RWPE2 (cell line): ENCODE measurements at places on chromosomes 5 and 9.

DNA sequence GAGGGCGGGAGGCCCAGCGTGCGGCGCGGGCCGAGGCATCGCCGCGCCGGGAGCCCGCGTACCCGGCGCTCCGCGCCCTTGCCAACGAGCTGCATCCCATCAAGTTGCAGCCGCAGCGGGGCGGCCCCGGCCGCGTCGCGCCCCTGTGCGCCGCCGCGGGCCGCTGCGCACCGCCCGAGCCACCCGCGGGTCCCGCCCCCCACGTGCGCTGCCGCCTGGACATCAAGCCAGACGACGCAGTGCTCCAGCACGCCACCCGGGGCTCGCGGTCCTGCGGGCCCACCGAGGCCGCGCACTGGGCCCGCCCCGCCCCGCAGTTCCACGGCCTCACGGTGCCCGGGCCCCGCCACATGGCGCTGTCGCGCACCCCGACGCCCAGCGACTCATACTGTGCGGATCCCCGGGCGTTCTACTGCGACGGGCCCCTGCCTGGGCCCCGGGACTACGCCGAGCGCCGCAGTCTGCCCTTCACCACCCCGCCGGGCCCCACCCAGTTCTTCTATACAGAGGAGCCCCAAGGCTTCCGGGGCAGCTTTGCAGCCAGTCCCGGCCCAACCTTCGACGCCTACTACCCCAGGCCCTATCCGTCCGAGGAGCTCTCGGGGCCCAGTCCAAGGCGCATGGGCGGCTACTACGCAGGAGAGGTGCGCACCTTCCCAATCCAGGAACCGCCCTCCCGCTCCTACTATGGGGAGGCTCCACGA lies 2.6 kb downstream of the AJM1 start:
- no peak for DNase-seq

DNA sequence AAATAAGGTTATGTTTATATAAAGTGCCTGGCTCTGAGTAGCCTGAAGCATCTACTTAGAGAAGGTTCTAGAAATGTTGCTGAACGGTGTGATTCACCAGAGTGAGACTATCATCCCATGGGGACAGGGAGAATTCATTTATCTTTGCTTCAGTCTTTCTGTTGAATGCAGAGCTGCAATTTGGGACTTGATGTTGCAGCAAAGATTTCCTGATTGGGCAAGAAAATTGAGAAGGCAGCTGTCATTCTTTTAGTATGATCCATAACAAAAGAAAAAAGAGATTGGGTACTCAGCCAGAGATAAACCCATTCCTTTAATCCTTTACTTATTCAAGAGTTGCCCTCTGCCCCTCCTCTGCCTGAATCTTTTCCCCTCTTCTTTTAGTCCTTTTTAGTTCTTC lies 456.3 kb upstream of the WWC1 start:
- no peak for DNase-seq

DNA sequence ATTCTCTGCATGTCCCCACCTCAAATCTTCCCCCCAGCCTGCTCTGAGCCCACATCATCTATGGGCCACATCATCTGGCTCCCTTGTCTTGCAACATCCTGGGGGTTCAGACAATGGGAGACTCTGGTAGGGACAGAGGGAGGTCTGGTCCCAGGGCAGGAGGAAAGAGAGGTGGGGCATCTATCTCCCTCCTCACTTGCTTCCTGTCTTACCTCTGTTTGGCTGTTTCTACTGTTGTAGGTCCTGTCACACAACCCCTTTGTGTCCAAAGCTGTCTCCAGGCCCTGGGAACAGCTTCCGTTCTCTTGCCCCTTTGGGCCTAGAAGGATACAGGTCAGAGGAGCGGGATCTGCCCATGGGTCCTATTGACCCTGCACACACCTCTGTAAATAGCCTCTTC lies 227.2 kb downstream of the NSG2 start:
- DNase-seq = no peak

GRCh38 chr5:96066386-96066719 lies 104.7 kb upstream of the ELL2 start:
- DNase-seq = no peak

DNA sequence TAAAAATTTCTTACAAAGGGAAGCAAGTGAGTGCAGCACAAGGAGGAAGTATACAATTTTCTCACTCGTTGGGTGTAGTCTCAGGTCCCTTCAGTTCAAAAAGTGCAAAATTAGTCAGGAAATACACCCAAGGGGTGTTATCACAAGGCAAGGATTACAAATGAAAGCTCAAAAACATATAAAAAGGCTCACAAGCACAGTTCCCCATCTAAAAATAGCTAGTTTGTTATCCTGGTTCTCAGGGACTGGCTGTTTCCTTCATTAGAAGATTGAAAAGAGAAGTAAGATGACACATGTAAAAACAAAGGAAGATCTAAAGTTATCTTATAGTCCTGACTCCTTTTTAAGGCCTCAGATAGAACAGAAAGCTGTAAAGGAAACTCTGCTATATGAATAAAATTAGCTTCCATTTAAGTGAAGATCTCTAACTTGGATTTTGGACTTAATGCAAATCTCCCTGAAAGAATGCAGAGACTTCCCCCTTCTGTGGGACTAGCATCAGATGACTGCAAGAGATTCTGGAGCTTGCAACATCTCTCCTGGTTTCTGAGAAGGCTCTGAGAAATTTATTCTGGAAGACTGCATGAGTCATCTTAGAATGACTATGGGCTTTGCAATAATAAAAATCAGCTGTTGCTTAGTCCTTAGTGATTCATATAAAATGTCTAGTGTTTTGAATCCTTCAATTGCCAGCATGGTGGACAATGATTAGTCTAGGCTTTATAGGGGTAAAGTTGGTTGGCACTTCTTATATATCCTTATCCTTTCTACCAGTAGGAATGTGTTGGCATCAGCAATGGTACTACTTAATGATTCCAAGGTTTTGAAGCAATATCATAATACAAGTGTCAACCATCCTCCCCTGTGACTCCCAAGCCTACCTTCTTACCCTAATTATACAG lies 25.4 kb downstream of the DAB2 start:
- DNase-seq = no peak

DNA sequence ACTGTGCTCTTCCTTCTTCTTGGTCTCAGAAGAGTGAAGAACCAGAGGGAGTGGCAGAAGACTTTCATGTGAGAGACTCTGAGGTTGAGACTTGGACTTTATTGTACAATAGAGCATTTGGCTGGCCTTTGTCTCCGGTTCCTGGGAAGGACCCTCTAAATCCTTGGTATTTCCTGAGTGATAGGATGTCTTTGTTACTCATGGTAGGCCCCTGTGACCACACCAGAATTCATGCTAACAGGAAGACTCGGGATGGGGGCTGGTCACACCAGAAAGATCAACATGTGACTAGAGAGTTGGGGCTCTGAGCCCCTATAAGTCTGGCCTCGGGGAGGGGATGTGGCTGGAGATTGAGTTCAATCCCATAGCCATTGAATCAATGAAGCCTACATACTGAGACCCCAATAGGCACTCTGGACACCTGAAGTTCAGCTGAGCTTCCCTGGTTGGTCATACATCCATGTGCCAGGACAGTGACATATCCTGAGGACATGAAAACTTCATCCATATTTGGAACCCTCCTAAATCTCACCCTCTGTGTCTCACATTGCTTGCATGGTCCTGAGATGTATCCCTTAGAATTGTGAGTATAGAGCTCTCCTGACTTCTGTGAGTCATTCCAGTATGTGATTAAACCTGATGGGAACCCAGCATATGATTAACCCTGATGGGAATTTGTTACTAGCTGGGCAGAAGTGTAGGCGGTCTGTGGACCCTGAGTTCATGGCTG lies 201.7 kb downstream of the GADD45G start:
- no peak for DNase-seq

GRCh38 chr5:81097713-81098112 lies 135.4 kb upstream of the CKMT2 start:
- DNase-seq = no peak

GRCh38 chr9:109383947-109384346 lies 63.1 kb upstream of the EPB41L4B start:
- DNase-seq = no peak

DNA sequence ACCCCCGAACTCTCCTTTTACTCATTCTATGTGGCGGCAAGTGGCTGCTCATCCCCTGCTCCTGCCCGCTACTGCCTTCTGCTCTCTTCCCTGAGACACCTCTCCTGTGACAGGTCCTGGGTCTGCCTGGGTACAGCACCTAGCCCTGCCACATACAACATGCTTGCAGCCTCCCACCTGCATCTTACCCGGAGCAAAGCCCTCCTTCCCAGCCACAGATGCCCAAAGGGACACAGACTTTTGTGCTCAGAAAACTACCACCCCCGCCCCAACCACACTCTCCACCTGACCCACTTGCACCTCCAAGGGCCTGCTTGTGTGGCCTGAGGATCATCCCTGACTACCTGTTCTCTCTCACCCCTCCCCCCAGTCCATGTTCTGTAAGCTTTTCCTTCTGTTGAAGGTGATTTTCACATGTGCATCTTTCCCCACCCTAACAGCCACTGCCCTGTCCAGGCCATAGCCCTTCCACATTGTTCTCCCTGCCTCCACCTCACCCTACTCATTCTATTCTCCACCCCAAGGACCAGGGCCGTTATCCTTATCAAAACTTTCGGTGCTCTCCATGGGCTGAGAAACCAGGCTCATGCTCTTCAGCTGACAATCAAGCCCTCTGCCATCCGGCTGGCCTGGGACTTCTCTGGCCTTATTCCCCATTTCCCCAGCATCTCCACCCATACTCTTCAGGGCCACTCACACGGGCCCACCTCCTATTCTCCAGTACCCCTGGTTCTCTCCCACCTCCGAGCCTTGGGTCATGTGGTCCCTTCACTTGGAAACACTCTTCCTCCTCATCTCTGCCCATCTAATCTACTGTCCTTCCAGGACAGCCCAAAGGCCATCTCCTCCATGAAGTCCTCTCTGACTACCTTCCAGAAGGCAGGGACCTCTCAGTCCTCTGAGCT lies 46.4 kb upstream of the ALDH1B1 start:
- no peak for DNase-seq

DNA sequence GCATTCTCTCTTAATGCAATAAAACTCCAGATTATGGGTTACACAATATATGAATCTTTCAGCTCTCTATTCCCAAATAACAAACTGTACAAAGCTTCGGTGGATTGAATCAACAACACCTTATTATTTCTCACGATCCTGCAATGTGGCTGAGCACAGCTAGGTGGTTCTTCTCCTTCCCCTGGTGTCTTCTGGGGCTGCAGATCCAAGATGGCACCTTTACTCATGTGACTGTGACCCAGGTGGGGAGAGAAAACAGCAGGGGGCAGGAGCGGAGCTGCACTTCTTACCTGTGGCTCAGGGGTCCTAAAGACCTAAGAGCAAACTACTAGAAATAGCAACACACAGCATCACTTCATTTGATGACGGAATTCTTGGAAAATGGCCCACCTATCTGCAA lies 233.1 kb downstream of the IRX1 start:
- no peak for DNase-seq

DNA sequence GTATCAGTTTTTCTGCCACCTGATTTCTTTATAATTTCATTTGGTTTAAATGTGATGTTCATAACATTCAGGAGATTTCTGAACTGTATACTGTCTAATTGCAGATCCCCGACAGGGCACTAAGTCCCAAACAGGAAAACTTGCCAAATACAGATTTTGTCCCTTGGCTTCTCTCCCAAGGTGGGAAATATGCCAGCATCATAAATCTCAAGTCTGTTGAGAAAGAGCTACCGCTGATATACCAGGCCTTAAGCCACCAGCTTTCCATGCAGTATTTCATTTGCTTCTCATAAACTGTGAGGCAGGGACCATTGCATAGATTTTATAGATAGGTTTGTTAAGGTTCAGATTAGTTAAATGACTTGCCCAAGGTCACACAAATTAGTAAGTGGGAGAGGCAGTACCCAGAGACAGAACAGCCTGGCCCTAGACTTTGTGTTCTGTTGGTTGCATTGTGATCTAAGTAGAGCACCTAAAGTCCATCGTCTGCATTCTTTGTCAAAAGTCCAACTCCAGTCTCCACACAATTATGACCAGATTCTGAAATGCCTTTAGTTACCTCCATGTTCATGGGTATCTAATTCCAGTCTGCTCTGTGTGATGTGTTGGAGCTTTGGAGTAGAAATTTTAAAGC lies 16.2 kb downstream of the GPR21 start:
- no peak for DNase-seq

DNA sequence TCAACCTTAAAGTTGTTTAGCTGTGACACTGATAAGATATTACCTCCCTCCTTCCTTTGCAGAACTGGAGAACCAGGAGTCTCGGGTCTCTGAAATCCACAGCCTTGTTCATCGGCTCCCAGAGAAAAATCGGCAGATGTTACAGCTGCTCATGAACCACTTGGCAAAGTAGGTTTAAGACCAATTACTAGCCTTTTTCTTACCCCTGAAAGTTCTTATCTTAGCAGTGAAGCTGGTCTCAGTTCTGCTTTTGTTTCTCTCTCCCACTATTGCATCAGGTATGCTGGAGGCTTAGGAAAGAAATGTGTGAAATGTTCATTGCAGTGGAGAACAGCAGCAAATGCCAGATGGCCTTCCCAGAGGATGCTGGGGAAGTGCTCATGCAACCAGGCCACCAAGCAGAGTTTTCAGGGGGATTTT lies 287.4 kb downstream of the ARHGAP26 start:
- DNase-seq = no peak

GRCh38 chr5:179163236-179164155 lies 103.3 kb downstream of the ZNF354C start:
- DNase-seq = no peak

- DNase-seq = no peak
These were observed 341.1 kb downstream of the ZSWIM6 start for GRCh38 chr5:61673007-61673735.

DNA sequence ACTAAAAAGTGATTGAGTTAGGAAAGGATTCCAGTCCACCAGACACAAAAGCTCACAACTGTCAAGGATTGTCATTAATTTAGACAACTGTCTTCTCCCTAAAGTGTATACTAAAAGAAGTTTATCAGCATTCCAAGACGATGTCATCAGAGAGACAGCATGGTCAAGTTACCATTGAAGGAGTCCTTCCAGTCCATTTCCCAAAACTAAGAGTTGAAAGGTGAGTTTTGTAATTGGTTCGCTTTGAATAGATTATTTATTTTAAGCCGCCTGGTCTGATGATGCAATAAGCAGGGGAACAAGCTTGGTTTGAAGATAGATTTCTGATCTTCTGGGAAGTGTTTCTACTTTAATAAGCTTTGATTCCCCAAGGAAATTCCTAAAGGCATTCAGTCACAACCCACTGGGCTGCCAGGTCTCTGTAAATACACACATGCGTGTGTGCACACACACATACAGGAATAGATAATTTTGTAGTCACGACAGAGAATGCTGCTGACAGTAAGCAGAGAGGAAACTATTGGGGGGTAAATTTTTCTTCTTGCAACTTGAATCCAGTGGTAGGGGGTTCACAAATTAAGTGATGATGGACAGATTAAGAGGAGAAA lies 234.8 kb downstream of the PIK3R1 start:
- no peak for DNase-seq

GRCh38 chr5:159182691-159183090 lies 26.7 kb downstream of the RNF145 start:
- no peak for DNase-seq

DNA sequence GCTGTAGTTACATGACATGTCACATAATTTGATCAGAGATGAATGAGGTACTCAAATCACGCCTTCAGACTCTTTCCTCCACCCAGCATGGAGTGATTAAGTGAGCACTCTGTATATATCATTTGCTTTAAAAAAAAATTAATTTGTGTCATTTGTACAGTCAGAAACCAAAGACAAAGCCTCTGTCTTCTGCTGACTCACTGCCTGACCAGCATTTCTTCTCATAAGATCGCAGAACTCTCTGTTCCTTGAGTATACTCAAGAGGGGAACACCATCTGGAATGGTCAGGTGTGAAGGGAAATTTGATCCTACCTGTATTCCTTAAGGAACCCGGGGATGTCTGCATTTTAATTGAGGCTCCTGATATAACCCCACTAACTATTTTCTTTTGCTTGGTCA lies 254.4 kb downstream of the FAM114A2 start:
- no peak for DNase-seq

GRCh38 chr5:76337953-76338451 lies 65.1 kb upstream of the IQGAP2 start:
- peak; percentile 66 for DNase-seq
